Activated CD8-positive, alpha-beta memory T cell treated with anti-CD3 and anti-CD28 coated beads for 48 hours (primary cell): ENCODE measurements at places on chromosomes 3 and 15.

DNA sequence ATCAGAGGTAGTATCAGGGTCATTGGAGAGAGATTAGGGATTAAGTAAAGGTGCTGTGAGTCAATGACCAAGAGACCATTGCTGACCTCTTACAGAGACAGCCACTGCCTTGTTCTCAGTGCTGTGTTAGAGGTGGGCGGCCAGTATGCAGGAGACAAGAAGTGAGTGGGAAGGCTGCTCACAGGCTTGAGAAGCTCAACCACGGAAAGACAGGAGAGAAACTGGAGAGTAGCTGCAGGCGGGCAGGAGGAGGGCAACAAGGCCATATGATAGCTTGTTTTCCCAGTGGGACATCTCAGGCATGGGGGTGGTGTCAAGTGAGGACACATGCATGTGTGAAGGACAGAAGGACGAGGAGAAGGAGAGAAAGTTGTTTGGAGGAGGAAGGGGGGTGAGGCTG, 237.3 kb downstream of the PDCD6IP start:
- no peak for DNase-seq

DNA sequence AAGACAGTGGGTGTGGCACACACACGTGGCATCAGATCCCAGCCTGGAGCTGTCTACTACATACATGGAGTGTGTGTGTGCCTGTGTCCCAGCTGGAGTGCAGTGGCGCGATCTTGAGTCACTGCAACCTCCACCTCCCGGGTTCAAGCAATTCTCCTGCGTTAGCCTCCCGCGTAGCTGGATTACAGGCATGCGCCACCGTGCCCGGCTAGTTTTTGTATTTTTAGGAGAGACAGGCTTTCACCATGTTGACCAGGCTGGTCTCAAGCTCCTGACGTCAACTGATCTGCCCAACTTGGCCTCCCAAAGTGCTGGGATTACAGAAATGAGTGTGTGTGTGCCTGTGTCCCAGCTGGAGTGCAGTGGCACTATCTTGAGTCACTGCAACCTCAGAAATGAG, 108.8 kb downstream of the IL12A start:
- no peak for DNase-seq

GRCh38 chr3:131353016-131353877, 28.3 kb upstream of the NUDT16 start:
- DNase-seq, result no peak

DNA sequence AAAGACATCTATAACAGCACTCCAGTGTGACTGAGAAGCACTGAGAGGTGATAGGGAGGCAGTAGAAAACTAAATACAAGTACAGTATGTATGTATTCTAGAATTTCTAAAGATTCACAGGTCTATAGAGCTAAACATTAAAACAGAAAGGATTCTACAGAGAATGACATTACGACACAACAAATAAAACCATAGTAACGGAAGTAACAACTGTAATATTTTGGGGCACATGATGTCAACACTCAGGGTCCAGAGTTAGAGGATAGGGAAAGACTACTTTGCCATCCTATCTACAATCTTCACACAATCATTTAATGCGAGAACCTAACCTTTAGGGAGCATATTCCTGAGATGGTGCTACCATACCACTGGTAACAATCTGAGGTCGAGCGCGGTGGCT, 13.6 kb downstream of the UBXN7 start:
- no peak for DNase-seq

GRCh38 chr15:81301815-81302399, 22.0 kb downstream of the STARD5 start:
- no peak for DNase-seq

DNA sequence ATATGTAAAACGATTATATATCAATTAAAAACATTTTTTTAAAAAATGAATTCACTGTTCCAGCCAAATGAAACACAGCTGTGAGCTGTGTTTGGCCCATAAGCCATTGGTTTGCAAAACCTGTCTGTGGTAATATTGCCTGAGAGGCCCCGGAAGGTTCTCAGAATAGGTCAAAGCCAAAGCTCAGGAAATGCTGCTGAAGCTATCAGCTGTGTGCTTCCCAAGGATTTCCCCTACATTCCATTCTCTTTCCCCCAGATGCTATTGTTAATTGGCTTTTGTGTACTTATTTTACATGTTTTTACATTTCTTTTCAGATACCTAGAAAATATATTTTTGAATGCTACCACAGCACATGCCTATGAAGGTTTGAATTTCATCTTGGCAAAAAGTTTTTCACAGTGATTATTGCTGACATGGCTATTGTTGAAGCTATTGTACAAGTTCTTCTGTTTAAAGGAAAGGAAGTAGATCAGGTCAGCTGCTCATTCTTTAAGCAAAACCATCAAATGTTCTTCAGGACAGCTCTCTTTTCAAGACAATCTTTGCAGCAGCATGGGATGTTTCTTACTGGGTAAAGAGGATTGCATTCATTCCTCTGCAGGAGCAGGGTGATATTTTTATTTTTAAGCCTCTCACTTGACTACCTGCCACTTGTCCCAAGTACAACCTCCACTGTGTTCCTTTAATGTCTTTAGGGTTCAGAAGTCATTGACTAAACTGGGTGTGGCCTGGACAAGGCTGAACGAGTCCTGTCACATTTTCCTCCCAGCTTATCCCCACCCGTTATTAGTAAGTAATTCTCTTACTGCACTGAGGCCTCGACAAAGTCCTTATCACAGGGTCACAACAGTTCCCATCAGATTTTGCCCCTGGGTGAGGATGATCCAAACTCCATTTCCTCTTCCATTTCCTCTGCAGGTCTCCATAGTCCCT, 26.3 kb upstream of the BNC1 start:
- no peak for DNase-seq

GRCh38 chr3:34179716-34180115, 381.3 kb downstream of the PDCD6IP start:
- no peak for DNase-seq

GRCh38 chr3:115279939-115280338, 132.9 kb upstream of the ZBTB20 start:
- no peak for DNase-seq

- DNase-seq, result no peak
These were observed 14.1 kb downstream of the ACKR2 start for GRCh38 chr3:42823351-42823750.

GRCh38 chr3:71984843-71985613, 200.1 kb upstream of the PROK2 start:
- no peak for DNase-seq

DNA sequence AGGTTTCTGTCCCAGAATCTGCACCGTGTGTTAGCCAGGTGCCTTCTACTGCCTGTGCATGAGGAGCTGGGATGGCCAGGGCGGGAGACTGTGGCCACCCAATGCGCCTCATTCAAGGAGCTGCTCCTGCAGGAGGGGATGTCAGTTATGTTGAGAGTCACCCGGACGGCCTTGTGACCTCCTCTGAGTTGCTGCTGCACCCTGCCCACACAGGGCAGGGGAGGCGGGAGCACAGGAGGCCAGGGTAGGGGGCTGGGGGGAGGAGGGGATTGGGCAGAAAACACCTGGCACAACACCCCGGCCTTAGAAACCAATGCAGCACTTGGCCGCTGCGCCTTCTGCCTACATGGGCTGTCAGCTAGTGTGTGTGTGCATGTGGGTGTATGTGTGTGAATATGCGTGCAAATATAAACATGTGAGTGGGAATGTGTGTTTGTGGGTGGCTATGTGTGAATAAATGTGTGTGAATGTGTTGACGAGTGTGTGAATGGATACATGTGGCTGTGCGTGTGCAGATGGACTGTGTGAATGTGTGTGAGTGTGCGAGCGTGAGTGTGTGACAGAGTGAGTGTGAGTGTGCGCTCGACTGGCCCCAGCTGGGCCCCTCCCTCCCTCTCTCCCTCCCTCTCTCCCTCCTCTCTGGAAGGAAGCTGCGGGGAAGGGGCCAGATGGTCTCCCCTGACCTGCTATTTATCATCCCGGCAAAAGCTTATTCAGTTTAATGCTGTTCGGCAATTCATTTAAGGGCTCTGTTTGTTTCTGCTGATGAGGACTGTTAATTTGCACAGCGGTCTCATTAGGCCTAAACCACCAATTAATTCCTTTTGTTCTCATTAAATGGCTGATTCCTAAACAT, 106.9 kb downstream of the TLE3 start:
- DNase-seq, result no peak

DNA sequence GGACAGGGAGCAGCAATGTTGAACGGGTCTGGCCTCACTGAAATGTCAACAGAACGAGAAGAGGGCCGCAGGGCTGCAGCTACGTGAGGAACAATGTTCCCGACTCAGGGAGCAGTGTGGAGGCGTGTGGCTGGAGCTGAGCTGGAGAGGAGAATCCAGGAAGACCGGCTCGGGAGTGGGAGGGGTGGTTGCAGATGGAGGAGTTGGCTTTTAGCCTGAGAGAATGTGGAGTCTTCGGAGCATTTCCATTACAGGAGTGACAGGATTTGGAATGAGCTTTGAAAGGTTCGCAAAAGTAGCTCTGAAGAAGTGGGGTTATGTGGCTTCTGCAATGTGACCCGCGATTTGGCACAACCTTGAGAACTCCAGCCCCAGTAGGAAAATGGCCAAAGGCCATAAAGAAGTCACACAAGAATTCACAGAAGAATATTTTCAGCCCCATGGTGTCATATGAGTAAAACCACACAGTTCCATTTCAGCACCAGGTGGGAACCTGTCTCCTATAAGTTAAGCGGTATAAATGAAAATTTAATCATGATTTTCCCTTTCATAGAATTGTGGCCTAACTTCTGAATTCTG, 78.8 kb upstream of the NSMCE3 start:
- no peak for DNase-seq

GRCh38 chr15:67358812-67359211, 104.2 kb downstream of the IQCH start:
- no peak for DNase-seq

GRCh38 chr15:67413770-67414390, 107.1 kb upstream of the C15orf61 start:
- no peak for DNase-seq

GRCh38 chr3:81666502-81667121, 94.8 kb downstream of the GBE1 start:
- DNase-seq, result no peak

DNA sequence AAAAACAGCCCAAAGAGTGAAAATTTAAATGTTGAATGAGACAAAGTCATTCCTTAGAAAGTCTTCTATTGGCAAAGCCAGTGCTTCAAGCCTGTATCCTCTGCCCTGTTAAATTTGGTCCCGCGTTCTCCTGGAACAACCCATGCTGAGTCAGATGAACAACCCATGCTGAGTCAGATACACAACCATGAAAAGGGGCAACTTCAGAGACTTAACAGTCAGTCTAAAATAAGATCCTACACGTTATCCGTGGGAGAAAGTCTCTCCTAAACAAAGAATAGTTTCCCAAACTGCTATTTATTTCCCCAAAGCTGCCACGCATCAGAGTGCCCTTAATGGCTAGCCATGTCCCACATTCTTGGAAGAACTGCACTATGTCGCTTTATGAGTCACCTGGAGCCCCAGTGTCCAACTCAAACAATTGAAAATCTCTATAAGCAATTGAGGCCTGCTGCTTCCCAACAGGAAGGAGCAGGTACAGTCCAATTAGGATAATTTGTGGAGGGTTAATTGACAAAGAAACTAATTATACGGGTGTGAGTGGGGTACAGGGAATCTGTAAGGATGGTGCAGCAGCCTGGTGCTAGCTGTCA, 66.1 kb downstream of the WHAMM start:
- no peak for DNase-seq

DNA sequence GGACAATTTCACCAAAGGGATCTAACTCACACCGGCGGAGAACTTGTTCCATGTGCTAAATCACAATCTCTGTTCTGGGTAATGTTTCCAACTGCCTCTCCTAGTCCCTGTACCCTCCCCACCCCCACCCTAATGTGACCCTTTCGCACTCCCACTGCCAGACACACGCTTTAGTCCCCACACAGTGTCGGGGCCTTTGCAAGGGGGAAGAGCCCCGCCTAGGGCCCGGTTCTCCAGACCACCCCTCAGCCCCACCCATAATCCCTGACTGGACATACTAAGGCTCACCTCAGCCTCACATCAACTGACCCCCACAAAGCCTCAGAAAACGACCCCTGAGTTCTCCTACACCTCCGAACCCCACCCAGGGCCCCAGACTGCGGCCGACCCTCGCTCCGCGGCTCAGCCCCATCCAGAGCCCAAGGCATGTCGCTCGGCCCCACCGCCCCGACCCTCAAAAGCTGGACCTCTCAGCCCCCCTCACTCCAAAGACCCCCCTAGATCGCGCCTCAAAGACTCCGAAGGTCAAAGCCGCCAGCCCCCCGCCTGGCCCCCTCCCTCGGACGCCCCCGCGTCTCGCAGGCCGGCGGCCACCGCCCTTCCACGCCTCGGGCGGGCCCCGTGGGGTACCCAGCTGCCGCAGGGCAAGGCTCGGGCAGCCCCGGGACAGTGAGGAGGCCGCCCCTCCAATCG, 72.0 kb upstream of the MAP4 start:
- DNase-seq, result peak; percentile 16

DNA sequence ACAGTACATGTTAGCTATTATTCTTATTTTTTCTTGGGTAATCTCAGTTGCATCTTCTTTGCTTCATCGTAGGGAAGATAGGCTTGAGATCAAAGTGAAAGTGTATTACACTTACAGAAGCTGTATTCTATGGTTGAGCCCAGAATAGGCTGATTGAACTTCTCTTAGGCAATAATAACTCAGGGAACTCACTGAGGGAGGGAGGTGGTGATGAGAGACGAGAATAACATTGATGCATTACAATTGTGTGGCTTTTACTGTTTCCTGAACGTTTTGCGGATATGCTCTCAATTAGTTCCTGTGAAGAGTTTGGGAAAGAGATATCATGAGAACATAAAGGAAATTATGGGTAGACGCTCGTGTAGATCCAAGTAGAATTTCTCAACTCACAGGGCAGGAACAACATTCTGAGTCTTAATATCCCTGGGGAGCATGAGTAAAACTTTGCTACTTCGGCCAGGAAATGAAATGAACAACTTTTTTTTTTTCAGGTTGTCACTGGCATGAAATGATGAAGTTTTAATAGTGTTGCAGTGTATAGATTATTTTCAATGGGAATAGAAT, 302.2 kb downstream of the TUSC7 start:
- DNase-seq, result no peak

DNA sequence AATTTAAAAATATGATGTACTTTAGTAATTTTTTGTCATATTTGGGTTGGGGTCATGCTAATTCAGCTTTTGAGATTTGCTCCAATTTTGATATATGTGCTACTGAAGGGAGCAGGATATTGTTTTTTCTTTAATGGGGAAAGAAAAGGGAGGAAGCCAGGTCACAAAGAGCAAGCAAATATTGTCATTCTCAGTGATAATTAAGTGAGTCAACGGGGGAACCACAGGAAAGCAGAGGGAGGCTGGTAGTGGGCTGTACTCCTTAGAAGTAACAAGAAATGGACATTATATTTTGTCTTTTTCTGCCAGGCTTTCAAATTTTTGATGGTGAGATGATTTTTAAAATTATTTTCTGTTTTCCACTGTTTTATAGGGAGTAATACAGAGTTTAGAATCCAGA, 45.6 kb upstream of the NMD3 start:
- no peak for DNase-seq

DNA sequence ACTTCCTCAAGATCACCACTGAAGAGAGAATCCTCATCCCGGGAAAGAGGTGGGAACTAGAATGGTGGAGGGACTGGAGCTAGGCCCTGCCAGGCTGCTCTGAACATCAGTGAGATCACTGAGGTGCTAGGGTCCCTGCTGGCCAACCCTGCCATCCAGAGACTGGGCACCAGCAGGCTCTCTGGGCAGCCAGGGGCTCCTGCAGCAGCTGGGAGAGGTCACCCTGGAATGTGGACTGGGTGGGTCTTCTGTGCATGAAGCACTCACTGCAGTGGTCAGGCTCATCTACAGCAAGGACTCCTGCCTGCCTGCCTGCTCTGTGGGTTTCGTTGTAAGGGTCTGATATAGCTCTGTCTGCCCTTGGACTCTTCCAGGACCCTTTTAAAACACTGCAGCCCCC, 24.9 kb downstream of the ALS2CL start:
- DNase-seq, result no peak
